ENCODE measurements at places on chromosomes 12 and 14.

DNA sequence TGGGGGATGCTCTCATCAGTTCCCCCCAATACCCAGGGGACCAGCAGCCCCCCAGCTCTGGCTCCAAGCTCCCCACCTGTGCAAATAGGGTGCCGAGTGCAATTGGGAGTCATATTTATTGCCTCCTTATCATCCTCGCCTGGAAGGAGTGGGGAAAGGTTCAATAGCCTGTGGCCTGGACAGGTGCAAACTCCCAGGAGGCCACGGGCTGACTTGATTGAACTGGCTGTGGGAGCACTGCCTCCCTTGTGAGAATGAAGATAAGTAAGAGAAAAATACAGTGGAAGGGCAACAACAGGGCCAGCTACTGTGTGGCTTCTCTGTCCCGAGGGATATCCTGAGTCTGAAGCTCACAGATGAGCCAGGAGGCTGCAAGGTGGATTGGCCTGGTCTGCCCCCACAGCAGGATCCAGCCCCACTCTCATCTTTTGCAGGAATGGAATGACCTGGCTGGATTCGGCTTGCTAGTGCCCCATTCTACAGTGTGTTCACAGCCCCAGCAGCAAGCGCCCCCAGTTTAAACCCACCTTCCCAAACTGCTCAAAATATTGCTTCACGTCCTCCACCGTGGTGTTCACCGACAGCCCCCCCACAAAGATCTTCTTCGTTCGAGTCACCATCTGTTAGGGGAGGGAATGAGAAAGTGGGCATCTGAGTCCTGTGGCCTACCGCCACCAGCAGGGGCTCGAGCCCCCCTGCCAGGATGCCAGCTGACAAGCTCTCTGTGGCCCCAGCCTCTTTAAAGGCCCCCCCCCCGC lies 6.3 kb downstream of the MSI1 start:
- DNase-seq, result no peak

DNA sequence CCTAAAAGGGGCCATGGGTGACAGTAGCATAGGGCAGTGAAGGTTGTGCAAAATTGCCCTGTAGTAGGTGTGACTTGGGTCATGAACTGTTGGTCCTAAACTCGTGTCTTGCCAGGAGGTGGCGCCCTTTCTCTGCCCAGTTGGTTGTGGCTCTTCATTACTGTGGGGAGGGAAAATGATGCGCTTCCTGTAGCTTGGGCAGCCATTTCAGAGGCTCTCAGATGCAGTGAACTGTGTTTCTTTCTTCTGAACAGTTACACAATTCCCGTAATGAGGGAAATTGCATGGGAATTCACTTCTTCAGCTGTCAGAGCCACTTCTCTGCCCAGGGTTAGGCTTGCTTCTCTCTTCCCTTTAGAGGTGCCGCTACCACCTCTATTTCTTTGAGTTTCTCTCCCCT lies 148.1 kb upstream of the NRXN3 start:
- peak; percentile 14 for DNase-seq

GRCh38 chr14:103052407-103052806 lies 4.9 kb downstream of the CDC42BPB start:
- DNase-seq, result no peak

- no peak for DNase-seq
Observed at GRCh38 chr12:117049295-117049694, 49.9 kb downstream of the TESC start.

Data from activated naive CD4-positive, alpha-beta T cell treated with anti-CD3 and anti-CD28 coated beads, Interleukin-2, amount 50 U/mL, for 16 hours (primary cell).